ENCODE measurements at places on chromosomes 2 and 18.
A peak's percentile ranks its signal among the peaks of the same experiment; 100 is the strongest.

- no peak for DNase-seq
Observed at GRCh38 chr2:3146772-3147650, 230.6 kb downstream of the EIPR1 start.

DNA sequence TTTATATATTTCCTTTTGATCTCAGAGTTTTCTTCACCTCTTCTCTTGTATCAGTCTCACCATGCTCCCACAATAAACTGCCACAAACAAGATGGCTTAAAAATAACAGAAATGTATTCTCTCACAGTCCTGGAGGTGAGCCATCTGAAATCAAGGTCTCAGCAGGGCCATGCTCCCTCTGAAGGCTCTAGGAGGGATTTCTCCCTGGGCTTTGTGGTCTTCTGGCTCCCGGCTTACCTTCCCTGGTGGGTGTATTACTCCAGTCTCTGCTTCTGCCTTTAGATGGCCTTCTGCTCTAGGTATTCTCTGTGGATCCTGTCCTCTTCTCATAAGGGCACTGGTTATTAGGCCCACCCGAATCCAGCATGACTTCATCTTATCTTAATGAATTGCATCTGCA lies 994.7 kb upstream of the POU3F3 start:
- no peak for DNase-seq

DNA sequence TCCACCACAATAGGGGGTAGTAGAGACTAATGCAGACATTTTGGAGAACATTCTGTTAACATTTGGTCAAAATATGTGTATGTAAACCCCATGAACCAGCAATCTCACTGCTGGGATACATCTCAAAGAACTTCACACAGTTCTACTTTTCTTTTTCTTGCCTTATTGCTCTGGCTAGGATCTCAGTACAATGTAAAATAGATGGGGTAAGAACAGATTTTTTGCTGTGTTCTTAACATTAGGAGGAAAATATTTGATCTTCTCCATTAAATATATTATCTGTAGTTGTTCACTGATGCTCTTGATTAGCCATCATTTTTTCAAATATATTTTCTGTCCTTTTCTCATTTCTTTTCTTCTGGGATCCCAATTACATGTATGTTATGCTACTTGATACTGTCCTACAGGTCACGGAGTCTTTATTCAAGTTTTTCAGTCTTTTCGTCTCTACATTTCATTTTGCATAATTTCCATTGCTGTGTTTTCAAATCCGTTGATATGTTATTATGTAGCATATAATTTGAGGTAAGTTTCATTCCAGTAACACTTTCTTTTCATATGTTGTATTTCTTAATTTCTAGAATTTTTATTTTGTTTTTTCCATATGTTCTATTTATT lies 352.2 kb downstream of the ZNF521 start:
- DNase-seq, result no peak

DNA sequence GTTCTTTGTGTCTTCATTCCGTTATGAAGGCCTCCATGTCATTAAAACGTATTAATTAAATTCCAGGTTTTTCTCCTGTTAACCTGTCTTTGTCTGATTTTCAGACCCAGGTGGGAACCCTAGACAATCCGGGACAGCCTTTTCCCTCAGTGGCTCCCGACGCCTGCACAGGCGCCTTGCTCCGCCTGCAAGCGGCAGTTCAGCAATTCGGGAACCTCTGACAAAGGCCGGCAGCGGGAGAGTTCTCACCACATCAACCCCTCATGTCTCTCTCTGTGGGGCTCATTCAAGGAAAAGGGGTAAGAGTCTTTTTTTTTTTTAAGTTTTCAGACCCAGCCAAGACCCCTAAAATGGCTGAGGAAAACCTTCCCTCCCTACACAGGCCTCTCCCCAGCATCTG lies 259.8 kb upstream of the SALL3 start:
- DNase-seq, result no peak

GRCh38 chr2:84631047-84631446 lies 114.7 kb downstream of the DNAH6 start:
- peak; percentile 57 for DNase-seq

- peak; percentile 53 for DNase-seq
Observed at GRCh38 chr2:211055438-211055837, 499.0 kb downstream of the CPS1 start.

DNA sequence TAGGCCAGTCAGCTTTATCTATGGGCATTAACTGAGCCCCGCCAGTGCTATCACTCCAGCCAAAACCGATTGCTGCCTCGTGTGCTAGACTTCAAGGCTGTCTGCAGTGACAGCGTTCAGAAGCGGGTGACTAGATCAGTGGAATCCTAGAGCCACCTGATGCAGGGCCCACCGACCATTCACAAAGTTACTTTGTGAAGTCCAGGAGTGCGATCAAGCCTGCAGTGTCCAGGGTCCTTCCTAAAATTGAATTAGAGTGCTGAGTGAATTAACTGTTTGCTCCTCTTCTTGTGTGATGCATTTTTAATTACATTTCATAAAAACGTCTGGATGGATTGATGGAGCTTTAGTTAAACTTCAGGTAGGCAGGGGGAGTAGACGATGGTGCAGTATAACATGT lies 13.9 kb downstream of the PCARE start:
- DNase-seq, result no peak

GRCh38 chr2:239882331-239882732 lies 142.8 kb downstream of the NDUFA10 start:
- peak; percentile 27 for DNase-seq

DNA sequence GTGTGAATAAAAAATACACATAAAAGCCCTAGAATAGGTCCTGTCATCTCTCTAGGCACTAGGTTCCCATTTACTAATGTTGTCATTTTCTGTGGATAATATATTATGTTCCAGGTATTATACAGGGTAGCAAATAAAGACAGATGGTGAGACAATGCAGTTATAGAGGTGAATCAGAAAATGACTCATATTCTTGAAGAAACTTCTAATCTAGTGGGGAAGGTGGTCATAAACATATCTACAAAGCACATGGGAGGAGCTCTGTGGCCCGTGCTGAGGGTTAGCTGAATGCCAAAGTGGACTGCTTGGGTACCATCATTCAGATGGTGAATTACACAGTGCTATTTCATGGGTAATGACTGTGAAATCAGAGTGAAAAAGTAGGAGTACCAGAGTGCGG lies 700.9 kb downstream of the ERBB4 start:
- no peak for DNase-seq

DNA sequence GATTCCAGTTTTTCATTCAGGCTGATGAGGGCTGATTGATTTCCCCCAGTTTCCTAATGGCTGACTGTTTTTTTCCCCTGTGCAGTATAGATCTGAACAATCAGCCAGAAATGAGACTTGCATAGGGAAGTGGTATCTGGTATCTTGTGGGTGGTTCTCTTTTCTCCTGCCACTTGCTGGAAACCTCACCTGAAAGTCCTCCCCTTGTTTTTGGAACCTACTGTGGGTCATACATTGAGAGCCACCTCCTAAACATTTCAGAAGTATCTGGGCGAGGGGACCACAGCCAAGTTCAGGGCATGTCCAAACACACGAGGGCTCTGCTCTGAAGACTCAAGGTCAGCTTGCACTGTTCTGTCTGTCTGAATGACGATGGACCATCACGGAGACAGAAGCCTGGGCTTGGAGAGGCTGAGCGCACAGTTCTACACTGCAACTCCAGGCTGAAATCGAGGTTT lies 19.3 kb downstream of the ALPK2 start:
- no peak for DNase-seq

GRCh38 chr2:238743243-238744065 lies 104.4 kb upstream of the TWIST2 start:
- DNase-seq, result no peak

- DNase-seq, result no peak
Observed at GRCh38 chr2:53167227-53167626, 600.4 kb upstream of the CHAC2 start.

GRCh38 chr18:39380186-39380725 lies 1814.7 kb upstream of the CELF4 start:
- no peak for DNase-seq

- peak; percentile 36 for DNase-seq
Observed at GRCh38 chr2:208373460-208374089, 33.0 kb upstream of the PTH2R start.

- no peak for DNase-seq
Observed at GRCh38 chr2:210230518-210230917, 5.3 kb upstream of the ACADL start.

- DNase-seq, result peak; percentile 16
Observed at GRCh38 chr2:58484221-58484620, 243.1 kb upstream of the FANCL start.

Data from H4 (cell line).